Activated naive CD4-positive, alpha-beta T cell treated with anti-CD3 and anti-CD28 coated beads, Interleukin-2, amount 10 ng/mL, durations not matched to agents 7 days and 5 days (primary cell): ENCODE measurements at places on chromosomes 2 and 18.

DNA sequence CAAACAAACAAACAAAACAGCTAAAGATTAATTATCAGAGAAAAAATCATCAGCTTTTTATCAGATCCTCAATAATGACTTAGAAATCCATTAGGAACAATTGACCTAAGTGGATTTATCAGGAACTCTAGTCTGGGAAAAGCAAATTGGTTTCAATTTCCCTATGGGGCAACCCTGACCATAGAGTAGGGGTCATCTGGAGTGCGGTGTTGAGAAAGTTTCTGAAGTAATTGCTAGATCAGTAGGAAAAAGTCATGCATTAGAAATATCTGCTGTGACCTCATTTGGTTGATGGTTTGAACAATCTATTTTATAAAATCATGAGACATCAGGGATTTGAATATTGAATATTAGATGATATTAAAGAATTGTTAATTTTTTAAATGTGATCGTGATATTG is 507.9 kb downstream of the TXNL1 start:
- no peak for DNase-seq

- no peak for DNase-seq
Measured at GRCh38 chr2:68214381-68214780, 38.0 kb downstream of the PPP3R1 start.

DNA sequence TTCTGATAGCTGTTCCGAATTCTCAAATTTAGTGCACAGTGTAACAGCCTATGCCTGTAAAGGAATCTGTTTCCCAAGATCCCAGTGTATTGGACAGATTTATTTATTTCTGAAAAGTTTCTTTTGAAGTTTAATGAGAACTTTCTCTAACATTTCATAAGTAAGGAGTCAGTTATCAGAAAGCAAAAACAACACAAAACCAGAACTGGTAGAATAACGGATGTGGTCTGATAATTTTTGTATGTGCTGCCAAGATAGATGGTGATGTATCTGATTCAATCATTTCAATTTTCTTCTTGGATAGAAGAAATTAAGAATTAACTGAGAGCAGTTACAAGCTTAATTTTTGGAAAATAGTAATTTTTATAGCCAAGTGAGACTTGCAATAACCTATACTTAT is 374.3 kb downstream of the SOCS6 start:
- DNase-seq, result no peak

- no peak for DNase-seq
Measured at GRCh38 chr2:147646818-147647468, 197.9 kb upstream of the ACVR2A start.

DNA sequence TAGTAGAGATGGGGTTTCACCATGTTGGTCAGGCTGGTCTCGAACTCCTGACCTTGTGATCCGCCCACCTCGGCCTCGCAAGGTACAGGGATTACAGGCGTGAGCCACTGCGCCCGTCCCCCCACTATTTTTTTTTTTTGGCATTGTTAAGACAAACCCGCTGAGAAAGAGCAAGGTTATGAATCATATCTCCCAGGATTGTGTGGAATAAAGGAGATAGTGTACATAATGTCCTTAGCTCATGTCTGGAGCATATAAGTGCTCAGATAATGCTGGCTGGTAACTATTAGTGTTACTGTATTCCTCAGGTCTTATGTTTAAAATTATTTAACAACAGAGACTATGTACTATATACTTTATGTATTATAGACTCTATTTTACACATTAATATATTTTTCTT is 36.0 kb downstream of the TTC27 start:
- DNase-seq, result no peak

GRCh38 chr18:60978338-60978737 is 354.9 kb upstream of the CDH20 start:
- DNase-seq, result no peak

- DNase-seq, result no peak
Measured at GRCh38 chr2:24179683-24180082, 4.8 kb downstream of the FAM228A start.

GRCh38 chr2:25521665-25522387 is 151.6 kb downstream of the DTNB start:
- DNase-seq, result peak; percentile 57

DNA sequence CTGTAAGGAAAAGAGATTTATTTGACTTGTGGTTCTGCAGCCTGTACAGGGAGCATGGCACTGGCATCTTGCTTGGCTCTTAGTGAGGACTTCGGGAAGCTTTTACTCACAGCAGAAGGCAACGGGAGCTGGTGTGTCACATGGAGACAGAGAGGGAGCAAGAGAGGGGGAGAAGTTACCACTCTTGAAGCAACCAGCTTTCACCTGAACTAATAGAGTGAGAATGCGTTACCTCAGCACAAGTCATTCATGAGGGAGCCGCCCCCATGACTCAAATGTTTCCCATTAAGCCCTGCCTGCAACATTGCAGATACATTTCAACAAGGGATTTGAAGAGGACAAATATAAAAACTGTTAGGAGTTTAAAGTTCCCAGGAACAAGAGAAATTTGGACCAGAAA is 190.0 kb downstream of the CYRIA start:
- DNase-seq, result no peak

DNA sequence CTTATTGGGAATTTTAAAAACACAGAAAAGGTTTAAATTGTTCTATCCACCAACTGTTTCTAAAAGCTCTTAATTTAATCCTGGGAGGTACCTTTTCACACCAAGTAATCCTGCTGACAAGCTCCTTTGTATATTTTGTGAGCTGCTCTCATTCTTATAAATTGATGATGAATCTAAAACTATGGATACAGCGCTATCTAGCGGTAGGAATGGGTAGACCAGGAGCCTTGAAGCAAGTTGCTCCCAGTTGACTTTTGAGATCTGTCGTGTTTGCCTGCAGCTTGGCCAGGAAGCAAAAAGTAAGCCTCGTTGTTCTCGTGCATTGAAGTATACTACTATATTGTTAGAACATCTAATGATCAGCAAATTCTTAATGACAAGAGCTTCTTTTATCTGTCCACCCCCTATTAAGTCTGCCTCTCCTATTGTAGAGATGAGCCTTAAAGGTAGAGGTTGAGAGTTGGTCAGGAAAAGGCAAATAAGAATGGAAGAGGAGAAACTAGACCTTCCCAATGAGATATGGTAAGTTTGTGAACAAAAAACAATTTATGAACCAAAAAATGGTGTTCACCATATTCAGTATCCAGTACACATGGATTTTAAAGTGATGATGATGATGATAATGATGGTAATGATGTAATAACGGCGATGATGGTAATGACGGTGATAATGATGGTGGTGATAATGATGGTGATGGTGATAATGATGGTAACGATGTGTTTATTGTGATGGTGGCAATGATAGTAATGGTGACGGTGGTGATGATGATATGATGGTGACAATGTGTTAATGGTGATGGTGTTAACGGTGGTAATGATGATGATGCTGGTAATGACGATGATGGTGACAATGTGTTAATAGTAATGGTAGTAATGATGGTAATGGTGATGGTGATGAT is 212.1 kb upstream of the NCKAP5 start:
- peak; percentile 32 for DNase-seq

- DNase-seq, result peak; percentile 59
Measured at GRCh38 chr2:191539068-191539467, 138.9 kb upstream of the NABP1 start.

DNA sequence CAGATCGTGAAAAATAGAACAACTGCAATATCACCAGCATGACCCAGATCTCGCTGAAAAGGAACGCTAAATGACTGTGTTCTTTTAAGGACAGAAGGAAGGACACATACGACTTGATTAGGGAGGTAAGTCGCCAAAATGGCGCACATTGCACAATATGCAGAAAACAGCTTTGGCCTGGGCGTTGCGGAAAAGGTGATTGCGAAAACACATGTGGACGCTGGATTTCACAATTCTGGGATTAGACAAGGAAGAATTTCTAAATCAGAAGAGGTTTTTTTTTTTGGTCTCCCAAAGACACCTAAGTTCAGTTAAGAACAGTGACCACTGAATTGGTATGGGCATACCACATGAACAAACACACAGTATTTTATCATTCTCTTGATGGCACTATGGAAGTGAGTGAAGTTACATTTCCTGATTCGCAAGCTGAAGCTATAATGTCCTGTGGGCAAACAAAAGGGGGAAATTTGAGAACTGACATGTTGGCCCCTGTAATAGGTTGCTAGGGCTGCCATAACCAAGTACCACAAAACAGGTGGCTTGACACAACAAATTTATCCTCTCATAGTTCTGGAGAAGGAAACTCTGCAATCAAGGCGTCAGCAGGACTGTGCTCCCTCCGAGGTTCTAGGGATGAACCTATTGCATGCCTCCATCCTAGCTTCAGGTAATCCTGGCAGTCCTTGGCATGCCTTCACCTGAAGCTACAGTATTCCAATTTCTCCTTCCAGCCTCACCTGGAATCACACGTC is 25.8 kb upstream of the ERICH2 start:
- no peak for DNase-seq

- DNase-seq, result no peak
Measured at GRCh38 chr2:54770211-54770610, 46.7 kb downstream of the EML6 start.

DNA sequence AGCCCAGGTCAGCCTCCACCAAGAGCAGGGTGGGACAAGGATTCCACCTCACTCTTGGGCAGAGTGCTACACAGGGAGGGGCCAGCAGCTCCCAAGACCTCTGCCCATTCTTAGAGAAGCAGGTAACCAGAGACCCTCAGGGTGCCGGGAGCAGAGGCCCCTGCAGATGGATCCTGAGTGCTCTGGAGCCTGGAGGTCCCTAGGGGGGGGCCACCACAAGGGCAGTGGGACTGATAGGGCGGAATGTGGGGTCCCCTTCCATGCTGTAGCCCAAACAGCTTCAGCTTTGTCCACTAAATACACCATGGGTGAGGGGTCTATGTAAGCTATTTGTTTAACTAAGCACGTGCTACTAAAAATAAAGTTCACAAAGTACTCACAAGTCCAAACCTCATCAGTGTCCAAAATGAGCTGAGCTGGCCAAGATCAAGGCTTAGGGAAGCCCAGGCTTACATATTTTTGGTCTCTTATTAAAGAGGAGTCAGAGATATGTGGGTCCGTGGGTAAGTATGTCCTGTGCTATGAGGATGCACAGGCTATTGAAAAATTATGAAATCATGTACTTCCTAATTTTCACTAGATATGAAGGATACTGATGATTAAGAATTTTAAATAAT is 21.5 kb upstream of the GPC1 start:
- no peak for DNase-seq

DNA sequence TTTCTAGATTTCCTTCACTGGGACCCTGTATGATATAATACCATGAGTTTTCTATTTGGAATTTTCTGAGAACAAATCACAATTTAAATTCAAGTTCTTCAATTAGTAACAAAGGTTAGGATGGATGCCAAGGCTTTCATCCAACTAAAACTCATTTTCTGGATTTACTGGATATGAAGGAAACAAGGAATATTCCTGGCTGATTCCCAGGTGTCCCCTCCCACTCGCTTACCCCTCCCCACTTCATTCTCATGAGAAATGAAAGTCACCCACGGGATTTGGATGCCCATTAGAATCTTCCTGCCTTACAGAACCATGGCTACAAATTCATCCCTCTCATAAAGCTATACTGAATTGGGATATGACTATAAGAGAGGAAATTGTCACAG is 40.0 kb downstream of the RNU4ATAC start:
- no peak for DNase-seq

DNA sequence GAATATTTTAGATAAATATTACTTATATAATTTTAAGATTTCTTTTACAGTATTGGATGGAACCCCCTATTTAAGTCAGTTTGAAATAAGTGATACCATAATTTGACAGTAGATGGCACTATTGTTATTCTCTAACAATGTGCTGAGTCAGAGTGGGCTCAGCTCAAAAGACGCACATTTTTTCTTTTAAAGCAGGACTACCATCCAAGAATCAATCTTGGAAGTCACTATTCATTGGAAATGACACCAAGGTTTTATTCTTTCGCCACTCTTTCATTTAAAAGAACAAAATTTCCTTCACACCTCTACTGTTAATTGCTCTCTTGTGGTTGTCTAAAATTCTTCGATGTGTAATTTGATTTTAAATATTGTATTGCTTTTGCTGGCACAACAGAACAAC is 32.6 kb upstream of the SPAG16 start:
- no peak for DNase-seq

- no peak for DNase-seq
Measured at GRCh38 chr18:36476433-36476832, 178.9 kb downstream of the FHOD3 start.

DNA sequence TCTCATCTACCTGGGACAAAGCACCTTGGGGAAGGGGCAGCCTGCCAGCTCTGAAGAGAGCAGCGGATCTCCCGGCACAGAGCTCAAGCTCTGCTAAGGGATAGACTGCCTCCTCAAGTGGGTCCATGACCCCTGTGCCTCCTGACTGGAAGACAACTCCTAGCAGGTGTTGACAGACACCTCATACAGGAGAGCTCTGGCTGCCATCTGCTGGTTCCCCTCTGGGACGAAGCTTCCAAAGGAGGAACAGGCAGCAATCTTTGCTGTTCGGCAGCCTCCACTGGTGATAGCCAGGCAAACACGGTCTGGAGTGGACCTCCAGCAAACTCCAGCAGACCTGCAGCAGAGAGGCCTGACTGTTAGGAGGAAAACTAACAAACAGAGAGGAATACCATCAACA is 549.9 kb upstream of the LRATD1 start:
- DNase-seq, result no peak

DNA sequence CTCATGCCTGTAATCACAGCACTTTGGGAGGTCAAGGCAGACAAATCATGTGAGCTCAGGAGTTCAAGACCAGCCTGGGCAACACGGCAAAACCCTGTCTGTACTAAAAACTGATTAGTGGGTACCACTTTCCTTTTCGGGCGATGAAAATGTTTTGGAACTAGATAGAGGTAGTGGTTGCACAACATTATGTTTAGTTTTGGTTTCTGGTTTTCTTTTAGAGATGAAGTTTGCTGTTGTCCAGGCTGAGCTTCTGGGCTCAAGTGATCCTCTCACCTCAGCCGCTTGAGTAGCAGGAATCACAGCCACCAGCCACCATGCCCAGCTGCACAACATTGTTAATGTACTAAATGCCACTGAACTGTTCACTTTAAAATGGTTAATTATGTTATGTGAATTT is 27.6 kb downstream of the AAK1 start:
- DNase-seq, result no peak
